ENCODE measurements at places on chromosomes 5 and 9. TPM values are rescaled to one million over a fixed set of nuclear protein-coding genes. Genes with fewer than 3 reads are reported as not detected.

DNA sequence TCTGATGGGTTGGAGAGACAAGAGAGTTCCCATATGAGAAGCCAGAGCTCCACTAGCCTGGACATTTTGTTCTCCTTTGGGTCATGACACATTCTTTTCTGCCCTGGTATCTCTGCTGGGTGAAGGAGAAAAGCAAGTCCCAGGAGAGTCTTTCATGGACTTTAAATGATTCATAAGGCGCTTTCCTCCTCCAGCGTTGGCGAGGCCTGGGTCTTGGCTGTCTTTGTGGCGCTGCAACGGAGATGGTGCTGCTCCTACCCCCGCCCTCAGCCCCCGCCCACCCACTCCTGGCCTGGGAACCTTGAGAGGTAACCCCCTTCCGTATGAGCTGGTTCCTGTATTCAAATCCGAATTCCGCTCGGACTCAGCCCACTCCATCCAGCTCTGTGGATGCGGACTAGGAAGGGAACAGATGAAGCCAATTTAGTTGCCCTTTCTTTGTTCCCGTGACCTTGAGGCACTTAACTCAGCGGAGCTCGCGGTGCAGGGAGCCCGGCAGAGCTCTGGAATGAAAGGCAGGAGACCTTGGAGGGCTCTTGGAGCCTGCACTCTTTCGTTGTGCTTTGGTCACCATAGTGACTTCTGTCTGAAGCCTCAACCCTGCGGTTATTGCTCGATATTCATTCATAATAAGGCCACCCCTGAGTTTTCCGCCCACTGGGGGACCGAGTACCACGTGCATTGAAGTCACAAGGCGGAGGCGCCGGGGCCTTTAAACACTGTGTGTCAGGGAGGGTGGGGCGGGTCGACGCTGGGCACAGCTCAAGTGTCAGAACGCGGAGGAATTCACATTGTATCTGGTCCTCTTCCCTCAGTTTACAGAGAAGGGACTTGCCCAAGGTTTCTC is 14.0 kb upstream of the PWWP2A start:
- DNase-seq: no peak

- no peak for DNase-seq
Measured at GRCh38 chr9:32503008-32503407, 23.0 kb downstream of the RIGI start.

GRCh38 chr9:69173497-69173890 is 583 bp upstream of the TJP2 start:
- DNase-seq: no peak

- DNase-seq: no peak
Measured at GRCh38 chr9:127219520-127219919, 45.1 kb upstream of the GARNL3 start.

DNA sequence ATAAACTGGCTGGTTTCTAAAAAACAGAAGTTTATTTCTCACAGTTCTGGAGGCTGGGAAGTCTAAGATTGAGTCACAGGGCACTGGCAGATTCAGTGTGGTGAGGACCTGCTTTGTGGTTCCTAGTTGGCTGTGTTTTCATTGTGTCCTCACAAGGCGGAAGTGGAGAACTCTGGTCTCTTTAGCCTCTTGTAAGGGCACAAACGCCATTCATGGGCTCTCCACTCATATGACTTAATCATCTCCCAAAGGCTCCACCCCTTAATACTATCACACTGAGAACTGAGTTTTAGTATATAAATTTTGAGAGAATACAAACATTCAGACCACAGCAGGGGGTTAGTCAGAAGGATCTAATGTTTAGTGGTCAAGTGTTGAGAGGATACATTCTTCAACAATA is 208.2 kb downstream of the SEC61B start:
- DNase-seq: no peak

DNA sequence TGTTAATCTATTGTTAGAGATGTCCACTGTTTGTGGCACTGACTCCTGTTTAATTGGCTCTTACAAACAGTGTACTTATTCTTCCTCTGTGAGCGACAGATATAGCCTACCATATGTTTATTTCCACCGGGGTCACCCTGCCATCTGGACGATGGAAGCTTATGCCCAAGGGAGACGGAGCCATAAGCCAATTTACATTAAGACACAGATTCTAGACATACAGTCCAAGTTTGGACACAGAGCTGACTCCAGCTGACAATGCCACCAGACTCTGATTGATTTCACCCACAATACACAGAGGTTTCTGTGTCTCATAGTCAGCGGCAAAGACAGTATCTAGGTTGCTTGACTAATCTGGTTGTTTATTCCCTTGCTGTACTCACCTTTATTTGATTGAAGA is 198.9 kb downstream of the ENC1 start:
- no peak for DNase-seq

GRCh38 chr9:132986114-132986513 is 7.6 kb downstream of the GFI1B start:
- no peak for DNase-seq

GRCh38 chr5:172943283-172943841 is 15.9 kb upstream of the RPL26L1 start:
- no peak for DNase-seq

DNA sequence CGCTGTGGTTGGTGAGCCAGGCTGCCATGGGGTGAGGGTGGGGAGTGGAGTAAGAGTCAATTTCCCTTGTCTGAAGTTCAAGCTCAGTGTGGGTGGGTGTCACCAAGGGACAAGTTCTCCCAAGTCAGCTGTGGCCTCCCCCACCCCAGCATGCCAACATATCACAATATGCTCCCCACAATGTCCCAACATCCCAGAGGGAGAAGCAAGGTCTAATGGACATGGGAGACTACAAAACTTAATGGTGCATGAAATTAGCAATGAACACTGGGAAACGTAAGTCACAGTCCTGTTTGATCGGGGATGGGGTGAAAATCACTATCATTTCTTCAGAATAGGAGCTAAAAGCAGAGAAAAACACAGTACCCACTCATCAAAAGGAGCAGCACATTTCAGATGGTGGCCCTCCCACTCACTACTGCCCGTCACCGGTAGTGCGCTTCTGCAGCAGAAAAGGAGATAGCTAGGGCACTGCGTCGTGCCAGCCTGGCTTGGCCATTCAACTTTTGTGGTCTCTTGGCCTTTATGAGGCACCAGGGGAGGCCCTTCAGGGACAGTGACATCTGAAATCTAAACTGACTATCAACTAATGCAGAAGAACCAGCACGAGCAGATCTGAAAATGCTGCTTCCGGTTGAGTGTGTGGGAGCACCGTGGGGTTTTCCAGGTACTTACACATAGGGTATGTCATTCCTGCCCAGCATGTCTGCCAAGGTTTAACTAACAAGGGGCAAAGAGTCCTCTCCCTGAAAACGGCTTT is 20.5 kb upstream of the NDFIP1 start:
- DNase-seq: no peak

DNA sequence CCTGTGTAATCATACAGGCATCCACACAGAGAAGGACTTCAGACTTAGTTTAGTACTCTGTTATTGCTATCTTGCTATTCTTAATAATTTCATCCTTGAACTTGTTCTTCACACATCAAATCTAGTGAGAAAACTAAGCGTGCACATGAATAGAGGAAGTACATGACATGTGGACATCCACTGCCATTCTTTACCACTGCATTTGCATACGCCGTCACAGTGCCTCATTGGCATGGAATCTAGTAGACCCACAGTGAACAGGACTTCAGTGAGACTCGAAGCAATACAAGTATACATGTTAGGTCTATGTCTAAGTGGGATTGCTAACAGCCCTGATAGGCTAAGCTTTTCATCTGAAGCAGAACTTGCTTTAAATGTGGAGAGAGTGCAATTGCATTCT is 592.1 kb downstream of the TLE4 start:
- no peak for DNase-seq

DNA sequence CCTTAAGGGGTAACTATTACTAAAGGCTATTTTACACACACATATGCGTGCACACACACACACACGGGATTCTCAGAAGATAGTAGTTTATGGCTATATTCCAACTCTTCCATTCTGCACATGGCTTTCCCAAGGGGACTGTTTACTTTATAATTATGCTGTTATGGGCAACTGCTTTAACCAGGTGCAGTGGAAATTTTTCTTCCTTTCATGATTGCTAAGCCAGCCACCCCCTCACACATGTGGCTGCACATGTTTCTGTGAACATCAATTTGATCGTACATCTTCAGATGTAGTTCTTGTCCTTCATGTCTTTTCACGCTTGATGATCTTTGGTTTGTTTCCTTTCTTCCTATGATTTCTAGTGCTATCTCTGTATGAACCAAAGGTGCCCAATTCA is 37.0 kb downstream of the MRPS30 start:
- DNase-seq: no peak

GRCh38 chr5:137055271-137055872 is 443.8 kb downstream of the SPOCK1 start:
- DNase-seq: no peak

DNA sequence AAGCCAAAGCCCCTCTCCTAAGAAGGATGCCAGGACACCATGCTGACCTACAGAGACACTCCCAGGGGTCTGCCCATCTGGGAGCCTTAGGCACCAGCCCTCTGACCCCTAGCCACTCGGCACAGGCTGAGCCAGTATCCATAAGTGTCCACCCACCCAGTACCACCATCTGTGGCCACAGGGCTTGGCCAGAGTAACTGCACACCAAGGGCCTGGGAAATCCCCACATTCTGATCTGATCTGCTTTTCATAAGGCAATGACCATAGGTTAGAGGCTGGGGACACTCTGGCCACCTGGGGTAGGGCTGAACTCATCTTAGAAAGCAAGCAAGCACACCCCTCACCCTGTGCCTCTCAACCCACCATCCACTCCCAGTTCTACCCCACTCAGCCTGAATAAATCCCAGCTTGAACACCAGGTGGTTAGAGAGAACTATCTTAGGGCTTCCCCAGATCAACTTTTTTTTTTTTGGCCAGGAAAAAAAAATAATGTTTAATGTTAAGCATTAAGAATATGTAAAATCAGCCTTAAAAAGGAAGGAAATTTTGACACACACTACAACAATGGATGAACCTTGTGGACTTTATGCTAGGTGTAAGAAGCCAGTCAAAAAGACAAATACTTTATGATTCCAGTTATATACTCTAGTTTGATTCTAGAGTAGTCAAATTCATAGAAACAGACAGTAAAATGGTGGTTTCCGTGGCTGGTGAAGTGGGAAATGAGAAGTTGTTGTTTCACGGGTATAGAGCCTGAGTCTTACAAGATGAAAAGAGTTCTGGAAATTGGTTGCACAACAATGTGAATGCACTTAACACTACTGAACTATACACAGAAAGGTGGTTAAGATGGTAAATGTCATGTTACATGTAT is 6.2 kb downstream of the GNPDA1 start:
- DNase-seq: no peak

GRCh38 chr5:161022151-161022550 is 170.1 kb upstream of the ATP10B start:
- DNase-seq: no peak

DNA sequence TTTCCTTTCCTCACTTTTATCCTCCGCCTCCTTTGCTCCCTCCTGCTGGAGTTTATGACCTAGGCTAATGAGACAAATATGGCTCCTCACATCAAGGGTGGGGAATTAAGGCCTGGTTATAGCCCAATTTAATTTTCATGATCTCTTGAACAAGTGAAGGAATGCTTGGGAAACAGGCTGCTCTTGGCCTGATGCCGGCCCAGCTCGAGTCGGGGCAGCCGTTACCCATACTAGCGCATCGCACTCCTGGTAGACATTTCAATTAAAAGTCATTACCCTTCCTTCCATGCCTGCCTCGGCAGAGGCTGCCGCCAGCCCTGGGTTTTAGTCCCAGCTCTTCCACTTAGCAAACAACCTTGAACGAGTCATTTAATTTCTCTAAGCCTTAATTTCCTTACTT is 425.7 kb downstream of the TMEM38B start:
- no peak for DNase-seq

DNA sequence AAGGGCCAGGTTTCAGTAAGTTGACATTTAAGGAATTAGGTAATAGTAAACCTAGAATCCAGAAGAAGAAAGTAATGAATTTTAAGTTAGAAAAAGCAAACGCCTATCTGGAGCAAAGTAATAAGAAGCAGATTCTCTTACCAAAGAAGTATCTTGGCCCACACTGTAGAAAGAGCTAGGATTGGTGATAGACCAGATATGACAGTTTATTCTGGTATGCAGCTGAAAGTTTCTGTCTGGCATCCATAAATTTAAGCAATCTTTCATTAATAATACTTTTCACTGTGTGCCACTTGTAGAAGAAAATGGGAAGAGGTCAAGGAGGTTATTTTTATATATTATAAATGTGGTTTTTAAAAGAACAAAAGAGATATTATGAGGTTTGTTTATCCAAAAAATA is 3.0 kb downstream of the RECK start:
- no peak for DNase-seq

DNA sequence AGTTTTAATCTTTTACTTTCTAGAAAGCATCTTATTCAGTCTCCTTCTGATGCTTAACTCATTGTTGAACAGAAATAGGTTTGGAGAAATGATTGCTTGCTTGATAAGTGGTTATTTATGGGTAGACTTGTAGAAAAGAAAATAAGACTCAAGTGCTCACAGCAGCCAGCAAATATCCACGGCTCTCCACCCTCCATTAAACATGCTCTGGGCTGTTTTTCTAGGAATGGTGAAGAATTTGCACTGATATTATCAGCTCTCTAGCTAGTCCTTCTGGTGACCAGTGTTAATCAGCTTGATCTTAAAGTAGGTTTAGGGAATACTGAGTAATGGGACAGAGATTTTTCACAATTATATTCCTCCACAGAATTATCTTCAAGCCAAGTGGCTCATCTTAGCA is 60.6 kb downstream of the SLC1A3 start:
- DNase-seq: no peak

DNA sequence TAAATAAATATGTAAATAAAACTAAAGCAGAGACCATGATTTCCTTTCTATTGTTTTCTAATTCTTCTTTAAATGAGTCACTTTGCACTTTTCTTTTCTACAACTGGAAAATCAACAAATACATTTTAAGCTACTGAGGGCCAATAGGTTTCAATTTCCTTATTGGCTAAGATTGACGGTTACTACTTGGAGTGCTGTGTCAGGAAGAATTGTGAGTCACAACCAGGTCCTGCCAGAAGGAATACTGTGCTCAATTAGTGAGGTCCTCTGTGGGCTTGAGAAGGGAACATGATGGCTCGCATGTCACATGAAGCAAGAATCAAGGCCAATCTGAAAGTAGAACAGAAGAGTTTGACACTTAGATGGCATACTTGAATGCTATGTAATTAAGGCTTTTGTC is 110.8 kb downstream of the HMHB1 start:
- DNase-seq: no peak

DNA sequence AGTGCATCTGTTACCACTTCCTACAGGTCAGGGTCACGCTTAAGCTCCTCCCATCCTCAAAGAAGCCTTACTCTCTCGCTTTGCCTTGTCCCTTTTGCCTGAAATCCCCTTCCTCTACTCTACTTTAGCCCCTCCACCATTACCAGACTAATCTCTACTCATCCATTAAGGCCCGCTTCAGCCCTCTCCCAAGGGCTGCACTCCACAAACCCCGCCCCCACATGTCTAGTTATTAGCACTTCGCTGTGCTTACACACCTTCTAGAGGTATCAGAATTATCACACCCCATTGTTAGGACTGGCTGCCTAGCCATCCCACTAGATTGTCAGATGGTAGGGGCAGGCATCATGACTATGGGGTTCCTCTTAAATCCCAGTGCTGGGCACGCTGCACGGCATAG is 565.7 kb upstream of the WWC1 start:
- DNase-seq: no peak

Gene SPATA31A3
- total RNA-seq: not detected

Gene DOCK8
- total RNA-seq: 31.0 TPM

Gene PCDHGA12
- total RNA-seq: 4.6 TPM

Gene PCDHGA6
- total RNA-seq: 3.1 TPM

Gene PCDHGA11
- 3.1 TPM for total RNA-seq

Gene ENTPD2
- total RNA-seq: not detected

Gene EIF4E1B
- not detected for total RNA-seq

Gene AQP7
- 323 TPM for total RNA-seq

Gene SH3TC2
- total RNA-seq: 0.64 TPM

Gene CAVIN4
- total RNA-seq: 0.26 TPM

Gene SLC25A25
- total RNA-seq: 89.5 TPM

Gene SELENOP
- total RNA-seq: 807 TPM
